ENCODE measurements at places on chromosomes 6 and 20. TPM values are rescaled to one million over a fixed set of nuclear protein-coding genes. Genes with fewer than 3 reads are reported as not detected.

DNA sequence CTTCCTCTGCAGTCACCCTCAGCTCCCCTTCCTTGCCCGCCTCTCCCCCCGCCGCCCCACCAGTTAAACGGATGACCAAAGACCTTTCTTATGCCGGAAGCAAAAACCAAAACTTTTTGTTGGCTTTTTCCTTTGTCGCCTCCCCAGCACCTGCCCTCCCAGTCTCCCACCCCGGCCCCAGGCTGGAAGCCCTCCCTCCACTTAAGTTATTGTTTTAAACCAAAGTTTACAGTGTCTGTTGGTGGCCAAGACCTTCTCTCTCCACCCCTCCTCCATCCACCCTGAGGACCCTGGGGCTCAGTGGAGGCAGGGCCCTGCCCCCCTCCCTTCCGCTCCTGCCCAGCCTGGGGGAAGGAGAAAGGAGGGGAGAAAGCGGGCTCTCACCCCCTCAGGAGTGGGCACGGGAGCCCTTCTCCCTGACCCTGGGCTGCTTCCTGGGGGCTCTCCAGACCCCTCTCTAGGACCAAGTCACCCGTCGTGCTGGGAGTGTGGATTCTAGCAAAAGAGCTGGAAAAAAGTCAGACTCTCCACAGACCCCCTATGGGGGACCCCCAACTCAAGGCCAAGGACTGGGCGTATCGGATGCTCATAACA is 38.3 kb upstream of the MDFI start:
- H3K4me3 ChIP-seq: no peak overlapping the region
- H3K27me3 ChIP-seq: no peaks in the 10 kb centered on the region
- H3K36me3 ChIP-seq: no peaks in the 10 kb centered on the region
- no peak for DNase-seq
- peaks cover 8% of the 10 kb centered on the region for H3K4me1 ChIP-seq
- H3K27ac ChIP-seq: no peak overlapping the region

- no peaks in the 10 kb centered on the region for H3K27me3 ChIP-seq
- H3K4me3 ChIP-seq: no peak overlapping the region
- DNase-seq: no peak
Measured at GRCh38 chr6:90533615-90534336, 53.1 kb downstream of the MAP3K7 start.

GRCh38 chr6:167706313-167707109 is 120.2 kb upstream of the AFDN start:
- DNase-seq: peak; percentile 76
- peak overlapping the region; percentile 93 for H3K27ac ChIP-seq
- peaks cover 63% of the 10 kb centered on the region for H3K27me3 ChIP-seq
- H3K36me3 ChIP-seq: no peaks in the 10 kb centered on the region
- peak overlapping the region; percentile 7 for H3K4me3 ChIP-seq

DNA sequence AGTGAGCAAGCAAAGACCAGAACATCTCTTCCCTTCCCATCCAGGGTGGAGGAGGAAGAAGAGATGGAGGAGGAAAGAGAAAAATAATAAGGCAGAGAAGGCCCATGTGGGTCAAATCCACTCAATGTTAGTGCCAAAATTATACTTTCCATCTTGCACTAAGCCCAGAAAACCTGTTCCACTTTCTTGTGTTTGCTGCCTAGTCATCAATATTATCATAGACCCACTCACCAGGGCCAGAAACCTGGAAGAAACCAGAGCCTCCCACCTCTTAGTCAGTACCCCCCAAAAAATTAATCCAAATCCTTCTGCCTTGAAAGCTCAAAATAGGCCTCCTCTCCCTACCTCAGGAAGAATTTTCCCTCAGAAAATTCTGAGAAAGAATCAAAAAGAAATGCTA is 171.1 kb downstream of the SOD2 start:
- no peaks in the 10 kb centered on the region for H3K4me1 ChIP-seq
- H3K27me3 ChIP-seq: peaks cover 28% of the 10 kb centered on the region
- H3K27ac ChIP-seq: no peak overlapping the region
- H3K4me3 ChIP-seq: no peak overlapping the region

GRCh38 chr6:75279418-75279817 is 5.2 kb downstream of the TMEM30A start:
- peak overlapping the region; percentile 54 for H3K4me3 ChIP-seq
- peaks cover 73% of the 10 kb centered on the region for H3K4me1 ChIP-seq
- H3K27ac ChIP-seq: peak overlapping the region; percentile 91
- no peak for DNase-seq
- H3K27me3 ChIP-seq: no peaks in the 10 kb centered on the region
- H3K36me3 ChIP-seq: peaks cover 10% of the 10 kb centered on the region

DNA sequence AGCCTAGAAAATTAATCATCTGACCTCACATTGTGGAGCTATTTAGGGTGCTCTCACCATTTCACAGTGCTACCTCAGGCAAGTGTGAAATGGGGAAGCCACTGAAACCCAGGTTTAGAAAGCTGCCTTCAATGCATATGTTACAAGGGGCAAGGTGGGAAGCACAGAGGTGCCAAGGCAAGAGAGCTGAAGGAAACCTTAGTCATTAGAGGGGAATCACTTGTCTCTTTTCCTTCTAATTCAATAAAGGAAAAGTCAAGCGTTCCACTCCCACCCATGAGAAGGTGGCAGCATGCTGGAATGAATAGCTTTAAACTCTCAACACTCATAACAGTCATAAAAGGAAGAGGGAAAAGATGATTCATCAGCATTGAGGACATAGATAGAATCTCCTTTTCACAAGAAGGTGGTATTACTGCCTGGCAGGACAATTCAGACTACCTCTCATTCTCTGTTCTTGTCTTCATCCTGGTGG is 251.9 kb upstream of the IRAK1BP1 start:
- H3K4me3 ChIP-seq: no peak overlapping the region
- H3K36me3 ChIP-seq: no peaks in the 10 kb centered on the region
- H3K4me1 ChIP-seq: no peaks in the 10 kb centered on the region
- H3K27me3 ChIP-seq: no peaks in the 10 kb centered on the region
- DNase-seq: no peak
- no peak overlapping the region for H3K27ac ChIP-seq

GRCh38 chr20:40304119-40304613 is 384.9 kb downstream of the MAFB start:
- H3K4me3 ChIP-seq: no peak overlapping the region
- H3K27me3 ChIP-seq: no peaks in the 10 kb centered on the region

DNA sequence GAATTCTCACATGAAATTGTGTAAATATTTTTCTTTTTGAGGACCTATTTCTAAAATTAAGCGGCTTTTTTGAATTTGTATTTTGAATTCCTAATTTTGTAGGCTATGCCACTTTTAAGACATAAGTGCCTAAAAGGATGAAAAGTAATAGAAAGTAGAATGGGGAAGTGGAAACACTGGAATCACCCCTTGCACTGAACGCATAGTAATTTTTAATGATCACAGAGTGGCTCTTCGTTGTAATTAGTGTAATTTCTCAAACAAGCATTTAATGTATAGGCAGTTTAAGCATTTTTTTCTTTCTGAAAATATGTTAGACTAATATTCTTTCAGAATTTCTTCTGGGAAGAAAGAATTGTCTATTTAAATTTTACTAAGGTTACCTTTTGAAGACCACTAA is 73.2 kb downstream of the ARID1B start:
- H3K4me3 ChIP-seq: no peak overlapping the region
- no peaks in the 10 kb centered on the region for H3K27me3 ChIP-seq
- H3K4me1 ChIP-seq: peaks cover 79% of the 10 kb centered on the region
- H3K27ac ChIP-seq: no peak overlapping the region
- DNase-seq: no peak

GRCh38 chr20:45344168-45344860 is 3.9 kb downstream of the SDC4 start:
- H3K4me3 ChIP-seq: peak overlapping the region; percentile 15
- H3K36me3 ChIP-seq: peaks cover 7% of the 10 kb centered on the region
- peaks cover 47% of the 10 kb centered on the region for H3K4me1 ChIP-seq
- no peak overlapping the region for H3K27ac ChIP-seq

DNA sequence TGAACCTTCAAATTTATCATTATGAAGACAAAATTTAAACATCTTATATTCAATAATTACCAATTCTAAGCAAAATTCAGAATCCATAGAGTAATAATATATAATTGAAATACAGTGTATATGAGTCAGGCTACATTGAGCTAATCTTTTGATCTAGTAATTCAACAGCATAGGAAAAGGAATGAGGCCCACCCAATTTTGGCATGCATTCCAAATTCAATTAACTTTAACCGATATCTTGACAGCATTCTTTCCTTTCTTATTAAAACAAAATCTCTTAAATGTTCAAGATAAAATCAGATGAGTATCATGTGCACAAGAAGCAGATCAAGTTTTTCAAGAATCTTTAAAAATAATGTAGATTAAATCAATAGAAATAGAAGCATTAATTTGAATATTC is 132.9 kb upstream of the QKI start:
- H3K27me3 ChIP-seq: no peaks in the 10 kb centered on the region
- no peak for DNase-seq
- no peak overlapping the region for H3K4me3 ChIP-seq
- H3K27ac ChIP-seq: no peak overlapping the region
- H3K4me1 ChIP-seq: no peaks in the 10 kb centered on the region

GRCh38 chr20:48679599-48679998 is 148.2 kb downstream of the PREX1 start:
- no peak overlapping the region for H3K27ac ChIP-seq
- peaks cover 24% of the 10 kb centered on the region for H3K36me3 ChIP-seq
- no peaks in the 10 kb centered on the region for H3K4me1 ChIP-seq
- H3K4me3 ChIP-seq: no peak overlapping the region
- peak; percentile 15 for DNase-seq

- no peak overlapping the region for H3K4me3 ChIP-seq
- no peak for DNase-seq
- H3K27ac ChIP-seq: no peak overlapping the region
Measured at GRCh38 chr6:16909658-16910360, 148.5 kb upstream of the ATXN1 start.

GRCh38 chr6:32110632-32111031 is 1.5 kb upstream of the TNXB start:
- H3K27me3 ChIP-seq: peaks cover 26% of the 10 kb centered on the region
- H3K4me1 ChIP-seq: peaks cover 20% of the 10 kb centered on the region
- no peak overlapping the region for H3K27ac ChIP-seq
- DNase-seq: no peak
- H3K36me3 ChIP-seq: no peaks in the 10 kb centered on the region

Gene CCN2
- not detected for total RNA-seq

Gene FGD2
- 3.2 TPM for total RNA-seq

Gene MRPS18B
- 109 TPM for total RNA-seq

Gene ABHD16B
- total RNA-seq: not detected

Gene MC3R
- total RNA-seq: not detected

Gene CCDC170
- total RNA-seq: not detected

Gene NMBR
- total RNA-seq: not detected

Gene TGM3
- not detected for total RNA-seq

Gene FAM209A
- total RNA-seq: 2.2 TPM

Gene ENPP4
- total RNA-seq: 6.9 TPM

Gene C6orf52
- total RNA-seq: 2.7 TPM

Gene PSMB8
- 305 TPM for total RNA-seq

Gene PTPRK
- total RNA-seq: 6.4 TPM

Gene NR2E1
- not detected for total RNA-seq

Gene KIF25
- total RNA-seq: 0.34 TPM

Gene BMP2
- total RNA-seq: not detected

Gene IL17A
- 0.22 TPM for total RNA-seq

Gene SYNDIG1
- total RNA-seq: not detected

All from activated T-cell treated with anti-CD3 and anti-CD28 coated beads, Interleukin-2, amount 50 U/mL, for 72 hours (primary cell).